Fibroblast of skin of right quadriceps (primary cell): ENCODE measurements at places on chromosomes 2 and 18.

DNA sequence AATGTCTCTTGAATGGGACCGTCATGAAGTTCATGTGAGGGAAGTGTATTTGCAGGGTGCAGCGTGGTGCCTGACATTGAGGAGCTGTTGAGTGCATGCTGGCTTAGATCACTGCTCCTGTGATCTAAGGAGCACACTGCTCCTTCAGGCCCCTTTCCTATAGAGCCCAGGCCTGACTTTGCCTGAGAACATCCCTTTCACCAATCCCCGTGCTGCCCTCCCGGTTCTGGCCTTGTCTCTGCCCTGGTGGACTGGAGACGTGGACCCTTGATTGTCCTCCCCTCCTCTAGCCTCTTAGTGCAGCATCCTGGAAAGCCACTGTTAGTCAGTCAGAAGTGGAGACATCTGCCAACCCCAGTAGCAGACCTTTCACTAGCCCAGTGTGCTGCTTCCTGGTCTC, 323.6 kb upstream of the HS6ST1 start:
- DNase-seq: no peak

- no peak for DNase-seq
Measured at GRCh38 chr2:25437881-25438662, 96.3 kb upstream of the DNMT3A start.

DNA sequence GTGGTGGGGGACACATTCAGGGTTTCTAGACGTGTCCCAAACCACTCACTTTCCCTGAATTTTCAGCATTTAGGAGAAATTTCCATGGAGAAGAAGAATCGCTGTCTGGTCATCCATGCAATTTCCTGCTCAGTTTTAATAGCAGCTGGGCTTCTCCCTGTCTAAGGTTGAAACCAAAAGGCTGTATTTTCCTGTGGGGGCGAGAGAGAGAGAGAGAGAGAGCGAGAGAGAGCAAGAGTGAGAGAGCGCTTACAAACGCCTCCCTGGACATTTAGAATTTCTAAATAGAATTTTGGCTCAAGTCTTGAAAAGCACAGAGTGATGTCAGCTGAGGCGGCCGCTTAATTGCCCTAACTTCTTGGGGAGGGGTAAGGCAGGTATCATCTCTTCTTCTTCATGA, 110.8 kb downstream of the SETBP1 start:
- no peak for DNase-seq

DNA sequence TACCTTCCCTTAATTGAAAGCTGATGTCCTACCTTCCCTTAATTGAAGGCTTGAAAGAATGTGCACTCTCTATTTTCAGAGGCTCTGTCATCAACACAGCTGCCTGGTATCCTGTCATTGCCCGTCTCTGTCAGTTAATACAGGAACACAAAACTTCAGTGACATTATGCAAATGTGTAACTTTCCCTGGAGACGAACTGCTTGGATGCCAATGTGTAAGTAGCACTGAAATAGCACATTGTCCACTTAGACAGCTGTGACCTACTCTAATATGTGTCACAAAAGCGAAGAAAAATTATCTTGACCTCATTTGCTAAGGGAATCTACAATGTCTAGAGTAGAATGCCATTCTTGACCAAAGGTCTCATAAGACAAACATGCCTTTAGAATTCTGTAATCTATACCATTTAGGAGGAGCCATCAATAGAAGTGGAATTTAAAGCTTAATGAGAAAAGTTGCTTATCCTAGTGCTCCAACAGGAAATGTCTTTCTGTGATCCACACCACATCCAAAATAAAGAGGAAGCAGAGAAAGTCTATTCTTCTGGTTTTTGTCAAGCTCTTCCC, 138.1 kb downstream of the BARD1 start:
- DNase-seq: no peak

DNA sequence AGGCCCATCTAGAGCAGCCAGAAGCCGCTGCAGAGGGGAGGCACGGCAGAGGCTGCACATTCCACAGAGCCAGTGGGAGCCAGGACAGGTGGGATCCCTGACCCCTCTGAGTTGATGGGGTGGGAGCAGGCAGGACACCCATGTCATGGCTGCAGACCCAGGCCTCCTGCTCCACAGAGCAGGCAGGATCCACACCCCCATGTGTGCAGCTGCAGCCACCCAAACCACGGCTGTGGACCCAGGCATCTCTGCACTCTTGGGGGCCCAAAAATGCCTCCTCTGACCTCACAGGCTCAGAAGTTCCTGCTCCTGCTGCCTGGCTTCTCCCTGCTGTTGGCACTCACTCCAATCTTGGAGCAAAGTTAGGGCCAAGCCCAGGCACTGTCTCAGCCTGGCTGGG, 112.3 kb upstream of the TMEM18 start:
- DNase-seq: no peak

DNA sequence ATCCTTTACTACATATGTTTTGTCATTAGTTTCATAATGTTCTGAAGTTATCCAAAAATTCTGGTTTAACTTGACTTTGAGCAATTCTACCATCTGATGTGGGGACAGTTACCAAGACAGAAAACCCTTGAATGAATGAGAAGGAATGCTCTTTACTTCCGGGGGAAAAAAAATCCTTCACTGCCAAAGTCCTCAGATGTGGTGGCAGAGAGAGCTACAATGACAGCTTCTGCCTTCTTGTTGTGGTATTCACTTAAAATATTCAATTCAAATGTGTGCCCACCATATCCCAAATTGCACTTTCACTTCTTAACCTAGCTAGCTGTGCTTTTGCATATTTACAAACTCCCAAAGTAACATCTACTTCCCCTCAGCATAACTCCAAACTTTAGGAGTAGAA, 1531.7 kb upstream of the NXPH2 start:
- DNase-seq: no peak

DNA sequence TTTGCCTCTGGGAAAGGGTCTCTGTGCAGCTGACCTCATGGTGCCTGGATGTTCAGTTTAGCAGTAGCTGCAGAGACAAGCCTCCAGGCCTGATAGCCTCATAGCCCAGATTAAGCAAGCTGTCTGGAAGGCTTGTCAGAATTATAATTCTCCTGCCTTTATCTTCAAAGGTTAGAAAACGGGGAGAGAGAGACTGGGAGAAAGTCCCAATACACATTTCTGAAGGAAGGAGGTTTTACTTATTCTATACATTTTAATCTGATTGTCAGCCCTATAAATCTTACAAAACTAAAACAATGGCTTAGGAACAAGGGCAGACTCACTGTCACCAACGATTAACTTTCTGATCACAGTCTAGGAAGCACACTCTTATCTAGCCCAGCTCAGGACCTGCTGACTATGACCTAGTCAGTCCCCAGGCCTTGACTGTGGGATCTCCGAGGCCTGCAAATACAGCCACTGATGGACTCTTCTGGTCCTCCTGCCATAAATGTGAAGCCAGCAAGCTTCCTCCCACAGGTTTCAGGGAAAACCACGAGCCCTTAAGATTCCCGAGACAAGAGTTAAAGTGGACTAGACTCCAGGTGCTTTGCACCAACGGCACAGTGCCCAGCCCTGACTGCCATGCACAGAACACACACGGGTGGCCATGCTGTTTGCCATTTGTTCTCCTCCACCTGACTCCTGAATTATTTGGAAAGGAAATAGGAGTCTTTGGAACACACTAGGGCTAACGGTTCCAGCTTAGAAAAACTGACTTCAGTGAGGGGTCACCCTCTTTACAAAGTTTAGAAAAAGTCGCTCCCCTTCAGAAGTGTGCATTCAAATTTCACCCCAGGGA, 111.4 kb upstream of the SMAD7 start:
- DNase-seq: no peak
